ENCODE measurements at places on chromosomes 2 and 18. TPM values are rescaled to one million over a fixed set of nuclear protein-coding genes. Genes with fewer than 3 reads are reported as not detected.

Gene BUB1
- 57.4 TPM for total RNA-seq

Gene IL36G
- total RNA-seq = not detected

Gene CXCR1
- total RNA-seq = not detected

Gene EFR3B
- total RNA-seq = 0.18 TPM

Gene GKN2
- total RNA-seq = not detected

Gene FKBP7
- total RNA-seq = 36.7 TPM

Gene KCNE4
- total RNA-seq = 0.18 TPM

Data from myometrial cell (primary cell).